ENCODE measurements at places on chromosomes 4 and X.

- DNase-seq: no peak
Observed at GRCh38 chr4:113060853-113061252, 11.4 kb downstream of the ANK2 start.

GRCh38 chrX:18889346-18890048 lies 94.4 kb downstream of the PHKA2 start:
- DNase-seq: no peak

DNA sequence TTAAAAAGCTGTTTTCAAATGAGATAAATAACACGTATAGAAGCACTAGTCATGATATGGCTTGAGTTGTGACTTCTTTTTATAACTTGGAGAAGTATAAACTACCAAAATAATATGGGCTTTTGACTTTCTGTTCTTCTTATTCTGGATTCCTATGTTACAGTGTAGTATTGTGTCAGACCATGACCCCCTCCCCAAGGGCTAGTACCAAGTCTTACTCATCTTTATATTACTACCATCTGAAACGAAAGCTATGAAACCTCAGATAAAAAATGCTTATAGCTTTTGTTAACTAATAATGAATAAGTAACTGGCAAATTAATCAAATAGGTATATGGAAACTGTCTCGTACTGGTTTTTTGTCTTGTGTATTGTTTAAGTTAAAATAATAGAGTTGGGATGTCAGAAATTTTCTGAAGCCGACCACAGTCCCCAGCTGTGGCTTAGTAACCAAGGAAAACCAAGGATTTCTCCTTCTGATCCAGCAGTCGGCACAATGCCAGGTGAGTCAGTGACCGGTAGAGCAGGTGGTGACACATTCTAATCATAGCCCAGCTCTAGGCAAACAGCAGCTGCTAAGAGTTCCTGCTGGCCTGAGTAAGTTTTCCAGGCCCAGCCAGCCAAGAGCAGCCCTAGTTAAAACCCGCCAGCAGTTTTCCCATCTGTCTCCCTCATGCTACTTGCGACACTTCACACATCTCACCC lies 163.3 kb upstream of the PRDX4 start:
- DNase-seq: no peak

- no peak for DNase-seq
Observed at GRCh38 chr4:129379429-129379828, 283.5 kb downstream of the C4orf33 start.

- no peak for DNase-seq
Observed at GRCh38 chrX:74351760-74352159, 47.8 kb downstream of the ZCCHC13 start.

GRCh38 chr4:89368861-89369260 lies 61.3 kb upstream of the GPRIN3 start:
- no peak for DNase-seq

DNA sequence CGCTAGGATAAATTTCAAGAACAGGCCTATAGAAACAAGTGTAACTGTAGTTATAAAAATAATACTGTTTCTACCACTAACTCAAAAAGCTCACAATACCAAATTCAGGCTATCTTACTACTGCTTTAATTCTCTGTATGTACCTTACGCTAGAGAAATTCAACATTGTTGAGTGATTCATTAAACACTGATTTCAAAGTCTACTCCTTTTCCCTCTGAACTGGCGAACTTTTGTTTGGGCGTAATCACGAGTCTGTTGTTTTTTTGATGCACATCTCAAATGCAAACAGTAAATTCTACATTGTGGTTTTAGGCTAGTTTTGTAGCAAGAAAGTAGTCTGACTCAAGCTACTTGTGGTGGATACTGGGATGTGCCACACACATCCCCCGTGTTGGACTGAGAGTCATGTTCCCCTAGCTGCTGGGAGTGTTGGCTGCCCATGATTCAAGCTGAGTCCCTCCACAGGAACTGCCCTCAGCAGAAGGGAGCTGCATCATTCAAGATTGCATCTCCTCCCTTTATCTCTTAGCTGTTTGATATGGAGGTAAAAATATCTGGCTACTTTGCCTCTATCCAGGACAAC lies 406.1 kb downstream of the RAPGEF2 start:
- no peak for DNase-seq

DNA sequence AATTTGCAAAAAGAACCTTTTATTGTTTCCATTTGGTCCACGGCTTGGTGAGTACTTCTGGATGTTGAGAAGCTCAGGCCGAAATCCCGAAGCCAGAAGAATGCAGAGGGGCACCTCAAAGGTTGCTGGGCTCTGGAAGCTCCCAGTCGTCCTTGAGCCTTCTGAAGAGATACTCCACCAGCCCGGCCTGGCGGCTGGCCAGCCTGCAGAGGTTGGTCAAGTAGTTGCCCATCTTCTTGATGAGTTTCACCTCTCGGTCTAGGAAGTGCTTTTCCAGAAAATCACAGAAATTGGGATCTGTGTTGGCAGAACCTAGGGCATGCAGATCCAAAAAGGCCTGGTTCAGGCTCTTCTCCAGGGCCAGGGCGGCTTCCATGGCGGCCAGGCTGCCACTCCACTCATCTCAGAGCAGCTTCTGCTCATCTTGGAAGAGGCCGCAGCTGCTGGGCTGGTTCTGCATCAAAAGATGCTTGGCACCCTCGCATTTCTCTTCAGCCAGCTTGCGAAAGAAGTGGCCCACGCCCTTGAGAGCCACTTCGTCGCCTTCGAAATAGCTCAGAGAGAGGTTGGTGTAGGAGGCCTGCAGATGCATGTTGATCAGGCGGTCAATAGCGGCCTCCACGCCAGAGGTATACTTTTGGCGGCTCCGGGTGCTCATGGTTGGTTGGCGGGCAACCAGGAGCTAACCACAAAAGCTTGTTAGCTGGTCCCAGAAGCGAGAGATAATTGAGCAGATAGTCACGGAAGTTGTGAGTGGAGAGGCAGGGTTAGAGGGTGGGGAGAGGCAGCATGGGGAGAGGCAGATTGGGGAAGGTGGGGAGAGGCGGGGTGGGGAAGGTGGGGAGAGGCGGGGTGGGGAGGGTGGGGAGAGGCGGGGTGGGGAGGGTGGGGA lies 76.5 kb upstream of the TSPAN7 start:
- DNase-seq: no peak

DNA sequence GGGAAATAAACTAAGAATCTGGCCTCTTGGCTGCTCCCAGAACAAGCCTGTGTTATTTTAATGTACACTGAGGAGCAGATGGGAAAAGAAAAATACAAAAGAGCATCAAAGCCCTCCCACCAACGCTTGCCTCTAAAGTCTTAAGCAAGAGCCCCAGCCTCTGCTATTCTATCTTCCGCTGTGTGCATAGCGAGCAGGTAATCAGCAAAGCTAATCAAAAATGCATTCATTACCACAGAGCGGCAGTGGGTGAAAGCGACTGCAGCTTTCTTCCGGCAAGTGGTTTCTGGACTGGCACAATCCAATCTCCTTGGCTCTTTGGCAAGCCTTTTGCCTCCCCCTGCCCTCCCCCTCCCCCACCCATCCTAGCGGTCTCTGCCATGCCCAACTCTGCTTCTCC lies 13.5 kb upstream of the GRIA3 start:
- no peak for DNase-seq

DNA sequence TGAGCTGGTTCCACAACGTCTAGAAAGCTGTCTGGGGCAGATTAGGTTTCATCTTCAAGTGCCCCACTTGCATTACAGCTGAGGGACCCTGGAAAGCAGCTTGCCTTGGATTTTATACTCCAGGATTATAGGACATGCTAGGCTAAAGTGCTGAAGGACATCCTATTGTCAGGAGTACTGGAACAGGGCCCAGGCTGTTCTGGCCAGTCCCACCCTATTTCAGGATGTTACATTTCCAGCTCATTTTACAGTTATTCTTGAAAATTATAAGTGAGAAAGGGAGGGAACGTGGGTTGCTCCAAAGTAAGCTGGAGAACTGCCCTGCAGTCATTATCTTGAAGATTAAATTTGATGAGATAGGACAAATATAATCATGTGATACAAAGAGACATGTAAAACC lies 71.0 kb upstream of the UGT8 start:
- DNase-seq: no peak

- DNase-seq: no peak
Observed at GRCh38 chrX:43560247-43560946, 95.7 kb upstream of the MAOA start.

- DNase-seq: no peak
Observed at GRCh38 chr4:156495836-156496235, 475.8 kb downstream of the PDGFC start.

GRCh38 chr4:2835978-2836377 lies 7.7 kb upstream of the ADD1 start:
- DNase-seq: no peak

DNA sequence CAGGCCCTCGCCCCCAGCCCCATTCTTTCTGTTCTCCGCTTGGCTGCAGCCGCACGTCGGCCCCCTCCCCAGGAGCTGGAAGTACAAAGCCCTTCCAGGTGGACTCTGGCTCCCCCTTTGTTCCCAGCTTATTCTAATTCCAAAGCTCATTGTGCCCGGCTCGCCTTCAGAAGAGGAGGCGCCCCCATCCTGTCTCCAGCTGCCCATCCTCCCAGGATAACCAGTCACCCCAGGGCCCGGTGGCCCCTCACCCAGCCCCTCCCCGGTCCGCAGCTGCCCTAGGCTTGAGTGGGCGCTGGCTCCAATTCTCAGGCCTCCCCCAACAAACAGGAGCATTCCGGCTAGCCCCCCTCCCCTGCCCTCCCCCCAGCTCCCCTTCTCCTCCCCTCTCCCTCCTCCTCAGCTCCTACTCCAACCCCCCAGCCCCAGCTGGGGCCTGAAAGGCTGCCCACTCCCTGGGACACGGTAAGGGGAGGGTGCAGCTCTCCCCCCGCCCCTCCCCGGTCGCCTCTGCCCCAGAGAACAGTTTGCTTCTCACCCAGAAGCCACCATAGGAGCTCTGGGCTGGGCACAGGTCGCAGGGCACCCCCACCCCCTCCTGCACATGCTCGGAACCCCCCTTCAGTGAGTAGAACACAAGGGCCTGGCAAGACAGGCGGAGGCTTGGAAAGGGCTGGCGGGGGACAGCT lies 3.1 kb upstream of the SLC6A8 start:
- DNase-seq: no peak

GRCh38 chr4:187679450-187679849 lies 316.1 kb upstream of the ZFP42 start:
- DNase-seq: no peak

DNA sequence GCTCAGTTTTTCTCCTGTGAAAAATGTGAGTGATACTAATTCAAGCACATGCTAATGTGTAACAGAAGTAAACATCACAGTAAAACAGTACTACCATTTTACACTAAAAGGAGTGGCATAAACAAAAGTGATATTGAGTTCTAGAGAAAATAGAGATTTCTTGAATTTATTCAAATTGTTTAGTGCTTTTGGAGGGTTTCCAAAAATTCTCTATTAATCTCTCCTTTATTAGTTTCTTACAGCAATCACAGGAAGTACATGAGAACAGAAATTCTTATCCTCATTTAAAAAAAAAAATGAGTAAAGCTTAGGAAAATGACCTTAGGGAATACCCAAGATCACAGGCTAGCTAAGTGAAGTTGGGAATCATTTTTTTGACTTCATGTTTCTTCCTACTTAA lies 459.7 kb upstream of the GALNTL6 start:
- DNase-seq: no peak

DNA sequence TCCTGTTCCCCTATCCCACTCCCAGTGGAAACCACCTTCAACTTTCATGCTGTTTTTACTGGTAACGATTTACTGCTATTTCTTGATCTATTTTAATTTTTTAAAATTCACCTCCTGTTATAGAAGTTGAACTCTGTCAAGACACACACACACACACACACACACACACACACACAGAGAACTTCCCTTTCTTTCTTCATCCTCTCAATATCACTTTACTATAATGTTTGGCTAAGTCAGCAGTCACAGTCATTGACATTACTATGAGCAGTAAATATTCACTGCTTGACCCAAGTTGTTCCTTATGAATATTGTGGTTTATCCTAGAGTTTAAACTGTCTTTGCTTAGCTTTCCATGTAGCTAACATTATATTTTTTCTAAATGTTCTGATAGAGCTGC lies 24.0 kb upstream of the SGMS2 start:
- DNase-seq: no peak

DNA sequence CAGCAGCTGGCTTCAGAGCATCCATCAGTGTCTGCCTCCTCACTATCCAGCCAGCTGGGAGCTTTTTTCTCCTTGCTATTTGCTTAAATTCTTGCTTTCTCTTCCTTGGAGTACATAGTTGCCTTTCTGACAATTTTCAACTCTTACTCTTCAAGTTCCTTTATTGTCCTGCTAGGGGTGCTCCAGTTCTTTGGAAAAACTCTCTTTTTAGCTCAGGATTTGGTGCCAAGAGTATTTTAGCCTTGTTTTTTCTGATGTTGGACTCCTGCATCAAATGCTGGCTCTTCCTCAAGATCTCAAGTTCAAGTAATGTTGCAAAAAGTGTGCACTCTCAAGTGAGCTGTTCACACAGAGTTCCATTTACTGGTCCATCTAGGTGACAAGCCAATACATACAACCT lies 126.4 kb downstream of the KDR start:
- DNase-seq: no peak

DNA sequence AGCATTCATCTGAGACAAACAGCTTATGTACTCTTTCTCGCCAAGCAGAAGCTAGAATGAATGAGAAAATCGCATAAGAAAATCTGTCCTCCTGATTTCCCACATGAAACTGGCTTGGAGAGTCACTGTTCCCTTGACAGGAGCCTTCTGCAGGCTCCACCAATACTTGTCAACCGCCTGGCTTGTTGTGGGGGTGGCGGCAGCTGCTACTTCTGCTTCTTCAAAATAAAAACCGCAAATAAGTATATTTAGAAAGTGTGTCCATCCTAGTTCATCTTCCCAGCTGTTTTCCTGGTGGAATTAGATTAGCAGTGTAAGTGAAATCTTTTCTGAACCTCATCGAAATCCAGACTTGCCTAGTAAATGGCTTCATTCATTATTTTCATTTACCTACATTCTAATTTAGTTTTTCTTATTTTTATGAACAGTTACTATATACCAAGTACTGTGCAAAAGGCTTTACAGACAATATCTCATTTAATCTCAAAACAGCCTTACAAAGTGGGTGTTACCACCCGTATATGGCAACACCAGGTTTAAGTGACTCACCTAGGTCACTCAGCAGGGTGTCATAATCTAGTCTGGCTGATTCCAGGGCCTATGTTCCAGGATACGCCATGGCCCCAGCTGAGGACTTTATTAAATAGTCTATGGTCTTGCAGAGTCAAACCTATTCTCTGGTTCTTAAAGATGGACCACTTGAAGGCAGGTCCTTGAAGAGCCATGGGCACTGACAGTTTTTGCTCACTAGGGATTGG lies 104.6 kb upstream of the IGFBP7 start:
- no peak for DNase-seq

- no peak for DNase-seq
Observed at GRCh38 chr4:169823685-169824084, 65.9 kb upstream of the HPF1 start.

GRCh38 chrX:74178536-74178935 lies 125.4 kb upstream of the ZCCHC13 start:
- no peak for DNase-seq

- DNase-seq: no peak
Observed at GRCh38 chrX:17788439-17788838, 51.1 kb downstream of the SCML1 start.

GRCh38 chrX:106246511-106246910 lies 78.4 kb downstream of the PWWP3B start:
- DNase-seq: no peak

- no peak for DNase-seq
Observed at GRCh38 chr4:74768857-74769525, 25.3 kb downstream of the BTC start.

Measured in stimulated activated CD4-positive, alpha-beta T cell treated with anti-CD3 and anti-CD28 coated beads, TNF-alpha, amount 100 ng/mL, for 24 hours (primary cell).